Fibroblast of skin of right quadriceps (primary cell): ENCODE measurements at places on chromosomes 12 and 14.

GRCh38 chr12:112439769-112440168 is 21.0 kb downstream of the PTPN11 start:
- DNase-seq, result no peak

GRCh38 chr14:99468836-99469592 is 11.6 kb downstream of the SETD3 start:
- DNase-seq, result no peak

GRCh38 chr14:96934638-96935330 is 137.6 kb downstream of the VRK1 start:
- no peak for DNase-seq

DNA sequence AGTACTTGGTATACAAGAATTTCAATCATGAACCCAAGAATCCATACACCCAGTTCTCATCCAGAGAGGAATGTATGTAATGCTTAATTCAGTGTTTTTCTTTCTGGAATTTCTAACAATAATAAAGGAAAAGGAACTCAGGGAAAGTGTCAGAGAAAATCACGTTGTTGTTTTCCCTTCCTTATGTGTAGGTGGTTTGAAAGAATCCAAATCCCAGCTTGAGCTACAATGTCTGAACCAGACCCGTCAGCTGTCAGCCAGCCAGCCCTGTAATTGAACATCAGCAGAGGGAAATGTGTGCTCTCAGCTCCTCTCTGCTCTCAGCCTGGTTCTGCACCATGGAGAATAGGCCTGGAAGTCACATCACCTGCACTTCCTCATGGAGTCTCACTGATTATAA is 126.5 kb downstream of the TMEM30B start:
- DNase-seq, result peak; percentile 56

DNA sequence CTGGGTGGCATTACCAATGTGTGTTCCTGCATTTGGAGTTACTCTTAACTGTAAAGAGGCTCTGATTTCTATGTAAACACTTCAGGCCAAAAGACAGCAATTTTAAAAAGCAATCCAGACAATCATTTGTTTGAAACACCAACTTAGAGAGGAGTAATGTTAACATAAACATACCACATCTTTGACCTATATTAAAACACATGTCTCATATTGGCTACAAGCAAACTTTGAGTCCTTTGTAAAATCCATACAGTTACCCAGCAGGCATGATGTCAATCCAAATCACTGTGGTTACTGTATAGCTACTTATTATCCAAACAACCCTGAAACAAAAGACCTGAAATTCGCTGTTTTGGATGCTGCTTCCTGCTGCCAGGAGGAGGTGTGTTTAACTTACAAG is 7.5 kb upstream of the G2E3 start:
- no peak for DNase-seq

DNA sequence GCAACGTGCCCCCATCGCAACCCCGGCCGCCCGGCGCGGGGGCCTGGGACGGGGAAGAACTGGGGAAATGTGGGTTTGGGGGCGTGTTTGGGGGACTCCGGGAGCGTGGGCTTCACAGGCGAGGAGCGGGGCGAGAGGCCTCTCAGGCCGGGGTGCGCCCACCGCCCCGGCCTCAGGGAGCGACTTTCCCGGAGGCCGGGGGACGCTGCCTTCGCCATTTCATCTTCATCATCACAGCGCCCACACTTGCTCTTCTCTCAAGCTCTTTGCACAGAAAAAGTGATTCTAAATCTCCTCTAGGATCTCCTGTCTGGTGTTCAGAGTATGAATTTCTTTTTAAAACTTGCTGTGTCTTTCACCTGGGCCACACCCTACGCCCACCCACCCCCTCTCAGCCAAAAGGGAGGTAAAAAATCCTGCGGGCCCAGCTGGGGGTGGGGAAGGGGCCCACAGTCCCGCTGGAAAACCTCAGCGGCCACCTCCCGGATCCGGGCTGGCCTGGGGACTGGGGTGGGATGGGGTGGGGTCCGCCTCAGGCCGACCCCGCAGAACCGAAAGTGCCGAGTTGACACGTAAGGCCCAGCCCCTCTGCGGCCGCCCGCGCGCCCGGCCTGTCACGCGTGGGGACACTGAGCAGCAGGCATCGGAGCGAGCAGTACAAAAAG is 7.4 kb downstream of the CDKN1B start:
- no peak for DNase-seq

GRCh38 chr12:104494137-104494792 is 37.5 kb downstream of the CHST11 start:
- no peak for DNase-seq

- DNase-seq, result no peak
These were observed 18.8 kb upstream of the RCOR1 start for GRCh38 chr14:102573591-102574046.

DNA sequence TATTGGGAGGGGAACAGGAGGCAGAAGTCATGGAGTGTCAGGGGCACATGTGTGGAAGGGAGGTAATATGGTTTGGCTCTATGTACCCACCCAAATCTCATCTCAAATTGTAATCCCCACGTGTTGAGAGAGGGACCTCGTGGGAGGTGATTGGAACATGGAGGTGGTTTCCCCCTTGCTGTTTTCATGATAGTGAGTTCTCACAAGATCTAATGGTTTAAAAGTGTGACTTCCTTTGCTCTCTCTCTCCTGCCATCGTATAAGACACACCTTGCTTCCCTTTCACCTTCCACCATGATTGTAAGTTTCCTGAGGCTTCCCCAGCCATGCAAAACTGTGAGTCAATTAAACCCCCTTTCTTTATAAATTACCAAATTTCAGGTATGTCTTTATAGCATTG is 41.6 kb upstream of the CDK17 start:
- DNase-seq, result no peak

DNA sequence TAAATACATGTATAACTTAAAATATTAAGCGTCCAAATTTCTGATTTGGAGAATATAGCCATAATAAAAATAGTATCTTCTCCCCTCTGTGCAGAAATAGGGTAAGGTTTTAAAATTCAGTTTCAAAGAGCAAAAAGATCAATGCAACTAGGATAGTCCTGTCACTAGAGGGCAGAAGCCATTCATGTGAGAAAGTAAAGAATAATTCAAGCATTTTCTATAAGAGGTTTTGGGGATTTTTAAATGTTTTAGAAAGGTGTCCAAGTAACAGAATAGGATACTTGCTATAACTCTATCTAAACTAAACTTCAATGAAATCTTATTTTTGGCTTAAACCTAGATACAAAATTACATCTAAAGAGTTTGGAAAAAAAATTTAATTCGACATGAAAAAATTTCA is 50.3 kb downstream of the ADAMTS20 start:
- DNase-seq, result peak; percentile 28
